Aorta (tissue), 5 donors: ENCODE measurements at places on chromosomes 3 and 15. TPM values are rescaled to one million over a fixed set of nuclear protein-coding genes. Genes with fewer than 3 reads are reported as not detected.

GXYLT2 gene
- total RNA-seq: 20.4 TPM

EDEM1 gene
- total RNA-seq: 37.9 TPM

ARGFX gene
- not detected for total RNA-seq

SEMA5B gene
- total RNA-seq: 0.81 TPM

TGM4 gene
- not detected for total RNA-seq

ADAMTS7 gene
- 14.7 TPM for total RNA-seq

CCPG1 gene
- total RNA-seq: 108 TPM

SPESP1 gene
- 1.3 TPM for total RNA-seq

GUCA1C gene
- not detected for total RNA-seq

DNA sequence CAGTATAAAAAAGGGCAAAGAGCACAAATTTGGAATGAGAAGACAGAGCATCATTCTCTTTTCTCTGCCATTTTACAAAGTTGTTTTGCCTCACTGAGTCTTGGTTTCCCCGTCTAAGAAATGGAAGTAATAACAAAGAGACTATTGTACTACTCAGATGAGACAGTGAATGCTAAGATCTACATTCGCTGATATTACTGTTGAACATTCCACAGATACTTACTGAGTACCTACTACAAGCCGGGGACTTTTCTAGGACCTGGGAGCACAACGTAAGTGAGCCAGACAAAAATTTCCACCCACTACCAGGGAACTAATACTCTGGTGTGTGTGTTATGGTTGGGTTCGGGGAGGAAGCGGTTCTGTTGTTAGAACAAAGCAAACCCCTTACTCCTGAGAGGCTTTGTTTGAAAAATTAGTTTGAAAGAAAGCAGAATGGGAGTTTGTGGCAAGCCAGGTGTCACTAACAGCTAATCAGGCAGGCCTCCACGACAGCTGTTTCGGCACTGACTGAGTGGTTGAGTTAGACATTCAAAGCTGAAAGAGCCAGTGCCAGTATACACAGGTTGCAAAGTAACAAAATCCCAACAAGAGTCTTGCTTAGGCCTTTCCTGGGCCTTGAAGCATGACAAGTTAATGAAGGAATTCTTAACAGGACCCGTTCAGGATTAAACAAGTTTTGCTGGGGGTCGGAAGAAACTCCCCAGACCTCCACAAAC is 458.3 kb downstream of the EDEM1 start:
- DNase-seq: no peak

GRCh38 chr15:34122771-34123183 is 20.9 kb downstream of the PGBD4 start:
- DNase-seq: no peak

DNA sequence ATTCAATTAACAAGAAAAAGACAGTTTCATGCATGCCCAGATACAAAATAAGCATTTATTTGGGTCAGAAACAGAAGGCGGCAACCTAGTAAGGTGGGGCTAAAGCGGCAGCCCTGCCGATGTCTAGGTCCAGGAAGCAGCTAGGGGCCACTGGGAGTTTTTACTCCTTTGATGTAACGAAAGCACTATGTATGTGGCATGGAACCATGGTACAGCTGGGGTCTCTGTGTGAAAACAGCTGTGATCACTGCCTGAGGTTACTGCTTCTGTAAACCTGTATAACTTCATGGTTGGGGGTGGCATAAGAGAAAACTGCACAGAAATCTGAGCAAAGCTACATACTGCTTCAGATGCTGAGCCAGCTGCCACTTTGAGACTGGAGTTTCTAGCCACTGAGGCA is 119.5 kb downstream of the ZNF280D start:
- DNase-seq: no peak

GRCh38 chr3:45311953-45312801 is 76.2 kb upstream of the LARS2 start:
- no peak for DNase-seq

DNA sequence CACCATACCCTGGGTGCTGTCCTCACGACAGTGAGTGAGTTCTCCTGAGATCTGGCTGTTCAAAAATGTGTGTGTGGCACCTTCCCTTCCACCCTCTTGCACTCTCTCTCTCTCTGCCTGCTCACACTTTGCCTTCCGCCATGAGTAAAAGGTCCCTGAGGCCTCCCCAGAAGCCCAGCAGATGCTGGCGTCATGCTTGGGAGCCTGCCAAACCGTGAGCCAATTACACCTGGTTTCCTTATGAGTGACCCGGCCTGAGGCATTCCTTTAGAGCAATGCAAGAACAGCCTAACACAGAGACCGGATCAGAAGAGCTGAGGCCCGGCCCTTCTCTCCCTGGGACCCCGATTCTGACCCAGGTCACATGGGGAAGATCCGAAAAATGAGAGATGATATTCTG is 15.4 kb downstream of the TMEM44 start:
- DNase-seq: no peak

DNA sequence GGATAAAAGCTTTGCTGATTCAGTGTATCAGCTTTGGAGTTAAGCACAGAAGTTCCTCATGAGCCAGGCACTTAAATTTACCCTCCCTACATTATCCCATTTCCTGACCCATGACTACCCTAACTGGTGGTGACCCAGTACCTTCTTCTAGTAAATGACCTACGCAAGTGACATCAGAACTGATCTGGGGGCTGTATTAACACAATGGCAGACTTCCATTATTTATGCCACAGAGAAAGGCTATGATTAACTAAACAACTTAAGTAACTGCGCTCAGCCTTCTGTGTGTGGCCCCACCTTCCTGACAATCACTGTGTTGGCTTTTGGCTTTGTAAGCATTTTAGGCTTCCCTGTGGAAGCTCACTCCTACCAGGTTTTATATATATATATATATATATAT is 1.9 kb downstream of the MB21D2 start:
- no peak for DNase-seq

GRCh38 chr3:148698190-148698810 is 597 bp downstream of the AGTR1 start:
- no peak for DNase-seq

- DNase-seq: peak; percentile 92
Observed at GRCh38 chr3:32109256-32109655, 2.8 kb downstream of the GPD1L start.

GRCh38 chr3:172100482-172100881 is 61.1 kb downstream of the FNDC3B start:
- no peak for DNase-seq

- DNase-seq: no peak
Observed at GRCh38 chr3:34374521-34374920, 576.1 kb downstream of the PDCD6IP start.

DNA sequence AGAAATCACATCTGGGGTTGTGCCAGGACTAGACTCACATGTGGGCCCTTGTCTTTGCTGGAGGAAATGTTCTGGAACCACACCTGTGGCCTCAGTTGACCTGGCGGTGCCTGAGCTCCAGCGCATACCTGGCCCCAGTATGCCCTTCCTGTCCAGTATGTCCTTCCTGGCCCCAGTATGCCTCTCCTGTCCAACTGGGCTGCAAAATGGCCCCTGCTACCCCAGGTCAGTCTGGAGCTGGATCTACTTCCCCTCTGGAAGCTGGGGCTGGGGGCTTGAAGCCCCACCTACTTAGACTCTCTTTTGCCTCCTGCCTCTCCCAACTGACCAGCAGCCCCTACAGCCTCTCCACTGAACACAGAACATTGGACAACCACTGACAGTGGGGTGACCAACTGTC is 15.3 kb downstream of the RASGRF1 start:
- DNase-seq: peak; percentile 45

DNA sequence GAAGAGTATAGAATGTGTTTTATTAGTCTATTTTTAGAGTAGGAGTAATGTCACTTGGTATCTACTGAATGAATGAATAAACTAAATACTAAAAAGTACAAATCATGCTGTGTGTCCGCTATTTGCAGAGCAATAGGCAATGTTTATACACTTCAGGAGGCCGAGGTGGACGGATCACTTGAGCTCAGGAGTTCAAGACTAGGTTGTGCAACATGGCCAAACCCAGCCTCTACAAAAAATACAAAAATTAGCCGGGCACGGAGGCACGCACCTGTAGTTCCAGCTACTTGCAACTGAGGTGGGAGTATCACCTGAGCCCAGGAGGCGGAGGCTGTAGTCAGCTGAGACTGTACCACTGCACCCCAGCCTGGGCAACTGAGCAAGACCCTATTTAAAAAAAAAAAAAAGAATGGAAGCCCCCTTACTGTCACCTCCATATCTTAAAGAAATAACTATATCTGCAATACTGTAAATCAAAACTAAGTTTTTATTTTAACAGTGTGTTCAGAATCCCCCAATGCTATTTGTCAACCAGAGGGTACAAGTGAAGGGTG is 98.4 kb downstream of the DHX30 start:
- no peak for DNase-seq

- DNase-seq: no peak
Observed at GRCh38 chr3:16905704-16906103, 20.9 kb downstream of the PLCL2 start.

DNA sequence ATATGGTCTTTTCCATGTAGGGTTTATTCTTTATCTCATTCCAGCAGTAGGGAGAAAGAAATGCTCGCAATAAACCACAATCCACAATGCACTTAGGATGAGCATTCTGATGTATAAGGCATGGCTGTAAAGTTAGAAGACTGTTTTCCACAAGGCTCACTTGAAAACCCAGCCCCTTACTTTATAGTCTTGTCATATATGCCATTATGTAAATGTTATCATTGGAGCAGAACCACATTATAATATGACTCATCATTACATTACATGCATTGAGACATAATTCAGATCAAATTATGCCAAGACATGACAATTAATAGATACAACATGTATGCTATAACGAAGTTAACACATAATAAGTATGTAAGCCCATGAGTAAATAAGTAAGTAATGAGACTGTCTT is 348.1 kb downstream of the LSAMP start:
- DNase-seq: no peak

GRCh38 chr15:23687143-23687470 is at the start of gene NDN:
Gene NDN (minus strand): TSS chr15:23687305. CDS start chr15:23687217, 88 bp downstream.
- DNase-seq: peak; percentile 82

DNA sequence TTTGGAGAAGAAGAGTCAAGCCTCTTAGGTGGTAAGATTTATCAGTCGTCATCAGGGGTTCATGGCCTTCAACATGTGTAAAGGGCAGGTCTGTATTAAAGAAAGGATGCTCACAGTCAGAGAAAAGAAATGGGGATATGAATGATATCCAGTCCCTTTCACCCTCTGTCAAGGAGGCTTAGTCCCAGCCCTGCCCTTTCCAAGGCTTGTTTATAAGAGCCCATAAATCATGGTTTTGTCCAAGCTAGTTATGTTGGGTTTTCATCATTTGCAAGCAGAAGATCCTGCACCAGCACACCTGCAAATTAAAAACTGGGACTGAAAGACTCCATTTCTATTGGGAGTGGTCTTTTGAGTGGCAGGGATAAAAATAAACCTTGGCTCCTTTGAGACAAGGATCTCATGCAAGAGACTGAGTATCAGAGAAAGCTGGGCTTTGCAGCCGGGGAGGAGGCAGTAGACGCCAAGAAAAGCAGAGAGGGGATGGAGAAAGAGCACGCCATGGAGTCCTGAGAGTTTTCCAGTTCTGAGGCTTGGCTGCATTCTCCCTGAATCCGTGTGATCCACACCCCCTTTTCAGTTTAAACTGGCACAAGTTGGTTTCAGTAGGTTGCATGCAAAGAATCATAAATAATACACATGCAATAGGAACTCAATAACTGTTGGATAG is 12.6 kb upstream of the PDIA5 start:
- DNase-seq: no peak

DNA sequence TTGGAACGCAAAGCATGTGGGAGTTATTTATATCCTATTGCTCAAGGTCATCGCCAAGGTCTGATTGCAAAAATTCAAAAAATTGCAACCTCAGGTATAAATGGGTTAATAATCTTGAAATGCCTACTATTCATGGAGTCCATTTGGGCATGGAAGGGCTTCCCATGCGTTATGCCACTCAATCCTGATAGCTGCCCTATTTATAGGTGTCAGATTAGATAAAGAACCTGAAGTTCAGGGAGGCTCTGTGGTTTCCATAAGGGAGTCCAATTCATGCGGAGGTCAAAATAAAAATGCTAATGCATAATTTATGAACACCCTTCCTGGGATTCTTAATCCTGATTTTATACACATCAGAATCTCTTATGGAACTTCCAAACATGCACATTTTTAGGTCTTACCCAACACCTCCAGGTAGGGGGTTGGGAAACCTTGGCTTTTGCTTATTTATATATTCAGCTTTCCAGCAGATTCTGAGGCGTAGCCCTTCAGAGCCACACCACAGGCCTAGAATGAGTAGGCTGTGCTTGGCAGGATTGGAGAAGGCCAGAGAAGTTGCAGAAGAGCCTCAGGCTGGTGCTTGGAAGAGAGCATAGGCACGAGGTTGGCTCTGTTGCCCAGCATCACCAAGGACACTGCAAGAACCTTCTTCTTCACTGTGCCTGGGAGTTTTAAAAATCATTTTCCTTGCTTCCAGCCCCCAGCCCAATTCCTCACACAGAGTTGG is 324.4 kb upstream of the CFAP20DC start:
- DNase-seq: no peak

- DNase-seq: no peak
Observed at GRCh38 chr15:33517944-33518343, 207.2 kb downstream of the RYR3 start.

- no peak for DNase-seq
Observed at GRCh38 chr3:146818301-146818700, 213.2 kb upstream of the PLSCR5 start.

GRCh38 chr15:58524247-58524646 is 92.5 kb downstream of the LIPC start:
- no peak for DNase-seq

- no peak for DNase-seq
Observed at GRCh38 chr3:148360051-148360450, 337.7 kb upstream of the AGTR1 start.

- DNase-seq: no peak
Observed at GRCh38 chr15:99485153-99485961, 80.4 kb upstream of the MEF2A start.

- no peak for DNase-seq
Observed at GRCh38 chr3:187720337-187720670, 17.9 kb upstream of the RTP2 start.

DNA sequence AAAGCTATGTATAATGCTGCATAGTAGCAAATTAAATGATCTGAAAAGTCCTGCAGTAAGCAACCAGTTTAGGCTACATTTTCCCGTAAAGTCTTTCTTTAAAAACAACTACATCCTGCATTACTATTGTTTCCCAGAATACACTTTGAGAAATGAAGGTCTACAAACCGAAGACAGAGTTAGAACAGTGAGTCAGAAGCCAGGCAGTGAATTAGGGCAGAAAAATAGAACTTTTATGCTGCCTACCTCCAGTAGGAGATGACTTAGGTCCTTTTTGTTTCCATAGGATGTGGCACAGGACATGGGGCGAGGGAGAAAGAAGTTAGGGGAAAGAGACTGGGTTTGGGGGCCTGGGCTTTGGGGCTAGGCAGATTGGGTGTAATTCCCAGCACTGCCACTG is 127.3 kb downstream of the PPM1L start:
- DNase-seq: no peak

- no peak for DNase-seq
Observed at GRCh38 chr3:194749631-194750490, 64.2 kb downstream of the FAM43A start.

DNA sequence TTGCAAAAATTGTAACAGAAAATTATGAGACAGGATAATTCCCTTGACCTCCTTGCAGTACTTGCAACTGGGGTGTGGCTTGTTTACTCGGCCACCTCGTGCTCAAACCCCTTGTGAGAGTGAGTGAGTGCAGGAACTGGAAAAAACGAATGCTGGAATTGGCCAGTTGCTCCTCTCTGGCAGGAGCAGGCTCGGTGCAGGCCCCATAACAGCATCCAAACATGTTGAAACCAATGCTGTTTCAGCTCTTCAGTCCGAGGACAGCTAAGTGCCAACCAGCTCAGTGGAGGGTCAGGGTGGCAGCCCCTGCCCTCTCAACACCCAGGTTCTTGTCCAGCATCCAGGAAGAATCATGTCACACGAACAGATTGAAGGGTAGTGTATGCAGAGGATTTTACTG is 36.9 kb downstream of the METTL6 start:
- DNase-seq: no peak
